ENCODE measurements at places on chromosomes 13 and 19. TPM values are rescaled to one million over a fixed set of nuclear protein-coding genes. Genes with fewer than 3 reads are reported as not detected.

DNA sequence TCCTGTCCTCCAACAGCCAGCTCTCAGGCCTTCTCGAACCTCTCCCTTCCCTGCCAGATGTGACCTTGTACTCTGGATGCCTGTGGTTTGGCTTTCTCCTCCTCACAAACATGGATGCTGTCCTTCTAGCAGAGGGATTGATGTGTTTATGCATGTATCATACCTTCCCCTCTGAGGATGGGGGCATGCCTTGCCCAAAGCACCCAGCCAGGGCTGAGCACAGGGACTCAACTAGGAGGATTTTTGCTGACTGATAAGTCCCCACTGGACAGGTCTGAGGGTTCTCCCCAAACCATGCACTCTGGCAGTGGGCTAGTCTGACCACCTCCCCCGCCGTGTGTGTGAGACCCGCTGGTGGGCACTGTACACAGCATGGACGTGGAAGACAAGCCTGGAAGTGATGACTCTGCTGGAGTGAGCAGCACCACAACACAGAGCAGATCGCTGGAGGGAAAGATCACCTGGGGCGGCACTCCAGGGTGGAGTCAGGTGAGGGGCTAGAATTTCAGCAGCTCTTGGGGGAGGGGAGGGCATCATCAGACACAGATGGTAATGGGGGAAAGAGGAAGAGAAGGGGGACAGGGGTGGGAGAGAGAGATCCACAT is 360.3 kb upstream of the ZNF507 start:
- DNase-seq, result no peak

DNA sequence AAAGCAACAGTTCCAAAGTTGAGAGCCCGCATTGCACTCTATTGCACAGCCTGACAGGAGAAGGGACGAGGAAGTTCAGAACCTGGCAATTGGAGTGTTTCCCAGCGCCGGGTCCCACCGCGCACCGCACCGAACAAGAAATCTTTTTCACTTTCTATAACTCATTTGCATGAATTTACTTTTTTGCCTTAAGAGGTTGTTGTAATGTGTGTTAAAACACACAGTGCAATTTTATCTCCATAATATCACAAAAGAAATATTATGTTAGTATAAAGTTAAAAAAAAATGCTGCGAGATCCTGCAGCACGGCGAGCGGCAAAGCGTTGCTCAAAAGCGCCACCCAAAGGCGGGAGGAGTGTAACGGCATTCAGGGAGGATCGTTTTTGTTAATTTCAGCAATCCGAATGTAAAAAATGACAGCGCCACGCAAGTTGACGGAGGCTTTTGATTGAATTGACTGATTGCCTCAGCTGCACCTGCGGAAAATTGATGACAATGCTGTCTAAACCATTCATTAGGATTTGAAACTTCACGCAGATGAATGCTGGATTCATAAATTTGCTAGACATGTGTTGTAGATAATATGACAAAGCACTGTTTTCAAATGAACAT is 303.6 kb upstream of the ZNF507 start:
- DNase-seq, result peak; percentile 62

ELANE gene
- total RNA-seq, result not detected

ZNF211 gene
- 23.4 TPM for total RNA-seq

CASP14 gene
- not detected for total RNA-seq

DNA sequence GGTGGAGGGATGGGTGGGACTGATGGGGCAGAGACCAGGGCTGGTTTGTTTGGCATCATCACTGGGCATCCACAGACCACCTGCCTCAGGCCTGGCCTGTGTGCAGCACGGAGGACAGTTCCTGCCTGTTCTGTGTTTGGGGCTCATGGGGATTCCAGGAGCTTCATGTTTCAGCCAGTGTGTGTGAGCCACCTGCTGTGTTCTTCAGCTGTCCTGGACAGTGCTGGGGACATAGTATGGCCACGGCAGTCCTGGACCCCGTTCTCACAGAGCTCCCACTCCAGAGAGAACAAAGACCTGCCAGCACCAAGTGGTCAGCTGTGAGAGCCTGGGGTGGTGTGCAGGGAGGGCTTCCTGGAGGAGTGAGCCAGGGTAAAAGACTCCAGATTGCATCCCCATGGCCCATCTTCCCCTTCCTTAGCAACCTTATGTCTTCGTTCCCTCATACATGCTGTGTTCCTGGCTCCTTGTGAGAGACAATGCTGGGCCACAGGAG is 2.0 kb upstream of the CCDC97 start:
- DNase-seq, result no peak

WDR87 gene
- not detected for total RNA-seq

PRX gene
- 2.8 TPM for total RNA-seq

C13orf42 gene
- total RNA-seq, result not detected

DNA sequence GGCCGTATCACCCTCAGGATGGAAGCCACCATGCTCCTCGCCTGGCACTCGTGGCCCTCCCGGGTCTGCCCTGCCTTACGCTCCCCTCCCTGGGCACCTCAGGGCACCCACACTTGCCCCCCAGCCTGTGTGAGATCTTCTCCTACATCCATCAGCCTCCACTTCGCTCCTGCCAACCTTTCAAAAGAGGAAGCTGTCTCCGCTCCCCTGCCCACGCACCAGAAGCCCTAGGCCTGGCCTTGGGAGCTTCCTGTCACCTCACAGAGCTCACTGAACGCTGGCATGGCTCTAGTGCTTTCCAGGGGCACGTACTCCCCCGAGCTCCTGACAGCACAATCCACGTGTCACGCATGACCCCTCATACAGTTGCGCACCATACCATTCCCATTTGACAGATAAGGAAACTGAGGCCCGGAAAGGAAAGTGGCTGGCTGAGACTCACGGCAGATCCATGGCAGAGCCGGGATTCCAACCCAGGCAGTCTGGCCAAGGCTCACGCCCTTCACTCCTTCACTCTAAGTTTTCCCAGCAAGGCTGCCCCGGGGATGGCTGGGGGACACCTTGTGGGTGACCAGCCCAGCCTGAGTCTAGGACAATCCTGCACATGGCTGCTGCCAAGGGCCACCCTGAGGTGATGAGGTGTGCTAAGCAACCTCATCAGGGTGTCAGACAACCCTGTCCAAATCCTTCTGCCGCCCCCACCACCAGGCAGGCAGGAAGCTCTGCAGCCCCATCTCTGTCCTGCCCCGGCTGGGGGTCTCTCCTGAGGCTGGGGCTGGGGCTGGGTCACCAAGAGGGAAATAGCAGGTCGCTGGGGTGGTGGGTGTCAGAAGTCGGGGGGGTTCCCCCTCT is 19.3 kb downstream of the PPP1R12C start:
- DNase-seq, result no peak

DNA sequence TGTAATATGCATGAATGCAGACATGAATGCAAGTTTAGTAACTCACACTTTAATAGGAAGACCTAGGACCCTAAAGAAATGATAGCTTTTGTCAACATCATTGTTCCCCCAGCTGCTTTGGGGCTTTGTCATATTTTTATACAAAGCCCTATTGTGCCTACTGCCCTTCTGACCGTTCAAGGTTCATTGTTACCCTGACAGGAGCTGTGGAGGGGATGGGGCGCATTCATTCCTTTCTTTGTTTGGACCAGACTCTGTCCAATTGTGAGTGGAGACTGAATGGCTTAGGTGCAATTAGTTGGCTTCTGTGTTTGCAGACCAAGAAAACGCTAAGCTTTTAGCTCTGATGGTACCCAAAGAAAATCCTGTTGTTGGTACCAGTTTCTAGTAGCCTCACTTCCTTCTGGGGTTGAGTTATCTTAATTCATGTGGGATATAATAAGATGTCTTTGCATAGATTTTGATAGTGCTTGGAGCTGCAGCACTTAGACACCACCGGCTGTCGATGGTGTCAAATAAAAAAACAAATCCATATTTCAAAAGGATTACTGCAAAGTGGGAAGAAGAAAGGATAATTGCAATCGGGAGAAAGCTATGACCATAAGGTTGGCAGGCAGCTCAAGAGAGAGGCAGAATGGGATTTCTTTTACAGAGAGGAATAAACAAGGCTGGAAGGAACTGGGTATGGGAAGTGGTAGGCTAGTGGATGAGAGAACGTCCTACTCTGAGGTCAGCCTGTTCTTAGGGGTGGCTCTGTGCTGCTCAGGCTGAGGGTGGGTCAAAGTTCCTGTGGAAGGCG is 133.9 kb upstream of the TMTC4 start:
- peak; percentile 12 for DNase-seq

BEST2 gene
- total RNA-seq, result not detected

- no peak for DNase-seq
Observed at GRCh38 chr19:32910094-32910493, 40.5 kb upstream of the SLC7A9 start.

- no peak for DNase-seq
Observed at GRCh38 chr13:67296511-67296910, 66.4 kb upstream of the PCDH9 start.

GPR183 gene
- not detected for total RNA-seq

GRCh38 chr13:42119875-42120274 is 71.4 kb downstream of the DGKH start:
- no peak for DNase-seq

SIGLEC12 gene
- not detected for total RNA-seq

DNA sequence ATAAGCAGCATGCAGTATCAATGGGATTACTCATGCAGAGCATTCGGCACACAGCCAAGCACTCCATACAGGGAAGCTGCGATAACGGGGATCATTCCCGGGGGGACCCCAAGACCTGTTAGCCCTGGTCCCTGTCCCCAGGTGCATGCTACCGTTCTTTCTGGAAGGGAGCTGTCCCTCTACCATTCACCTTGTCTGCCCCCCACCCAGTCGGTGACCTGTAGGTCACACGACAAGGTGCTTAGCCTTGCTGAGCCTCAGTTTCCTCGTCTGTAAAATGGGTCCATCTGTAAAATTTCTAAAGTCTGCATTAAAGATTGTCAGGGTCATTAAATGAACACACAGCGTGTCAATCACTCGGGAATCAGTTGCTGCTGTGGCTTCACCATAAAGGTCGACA is 6.8 kb upstream of the ACP7 start:
- DNase-seq, result no peak

DNA sequence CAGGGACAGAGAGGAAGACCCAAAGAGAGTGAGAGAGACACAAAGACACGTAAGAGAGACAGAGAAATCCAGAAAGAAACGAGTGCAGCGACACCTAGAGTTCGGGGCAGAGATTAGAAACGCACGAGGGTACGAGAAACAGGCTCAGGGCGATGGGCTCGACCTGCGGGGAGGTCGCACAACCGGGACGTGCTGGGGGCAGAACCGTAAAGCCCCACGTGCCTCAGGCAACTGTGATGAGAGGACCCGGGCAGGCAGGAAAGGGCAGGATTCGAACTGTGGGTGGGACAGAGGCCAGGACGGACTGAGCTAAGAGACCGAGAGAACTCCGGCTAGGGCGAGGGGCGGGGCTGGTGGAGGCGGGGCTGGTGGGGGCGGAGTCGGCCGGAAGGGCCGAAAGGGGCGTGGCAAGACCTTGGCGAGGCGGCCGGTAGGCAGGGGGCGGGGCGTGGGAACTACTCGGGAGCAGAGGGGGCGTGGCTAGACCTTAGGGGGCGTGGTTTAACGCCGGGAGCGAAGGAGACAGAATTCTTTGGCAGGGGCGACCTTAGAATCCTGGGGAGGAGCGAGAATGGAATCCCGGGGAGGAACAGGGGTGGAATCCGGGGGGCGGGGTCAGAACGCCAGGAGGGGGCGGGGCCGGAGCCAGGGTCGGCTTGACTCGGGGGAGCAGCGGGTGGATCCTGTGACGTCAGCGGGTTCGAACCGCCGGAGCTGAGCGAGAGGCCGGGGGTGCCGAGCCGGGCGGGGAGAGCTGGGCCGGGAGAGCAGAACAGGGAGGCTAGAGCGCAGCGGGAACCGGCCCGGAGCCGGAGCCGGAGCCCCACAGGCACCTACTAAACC is at the start of gene NECTIN2:
NECTIN2 (plus strand) TSS at position 686 of the 843 bp plus-strand sequence. CDS start 229 bp downstream, outside the sequence.
- peak; percentile 100 for DNase-seq

DNA sequence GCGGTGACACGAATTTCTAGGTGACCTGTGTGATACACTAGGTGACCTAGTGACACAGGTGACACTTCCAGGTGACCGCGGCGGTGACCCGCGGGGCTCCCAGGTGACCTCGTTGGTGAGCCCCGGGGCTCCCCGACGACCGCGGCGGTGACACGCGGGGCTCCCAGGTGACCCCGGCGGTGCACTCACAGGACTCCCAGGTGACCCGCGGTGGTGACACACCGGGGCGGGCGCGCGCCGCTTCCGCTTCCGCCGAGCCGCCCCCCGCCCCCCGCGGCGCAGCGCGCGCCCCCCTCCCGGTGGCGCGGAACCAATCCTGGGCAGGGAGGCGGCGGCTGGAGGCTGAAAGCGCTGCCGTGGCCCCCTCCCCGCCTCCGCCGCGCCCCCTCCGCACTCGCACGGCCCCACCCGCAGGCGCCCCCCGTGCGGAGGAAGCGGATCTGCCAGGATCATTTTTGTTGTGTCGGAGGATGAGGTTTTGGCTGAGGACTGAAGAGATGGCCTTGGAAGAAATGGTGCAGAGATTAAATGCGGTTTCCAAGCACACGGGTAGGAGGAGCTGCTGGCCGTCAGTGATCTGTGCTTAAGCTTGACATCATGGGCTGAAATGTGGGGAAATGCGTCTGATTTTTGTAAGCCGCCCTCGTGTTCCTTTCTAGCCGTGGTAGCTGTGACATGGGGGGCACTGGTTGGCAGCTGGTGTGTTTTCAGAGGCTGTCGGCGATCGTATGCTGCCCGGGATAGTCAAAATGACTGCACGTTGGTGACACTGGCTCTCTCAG is at the start of gene MCF2L:
MCF2L (plus strand) TSS at position 305 of the 782 bp plus-strand sequence; CDS start at position 471, 166 bp downstream.
- DNase-seq, result peak; percentile 30

- no peak for DNase-seq
Observed at GRCh38 chr19:39335168-39335548, 685 bp downstream of the GMFG start.

- DNase-seq, result no peak
Observed at GRCh38 chr19:40224342-40225150, 1.9 kb downstream of the CCNP start.

DNA sequence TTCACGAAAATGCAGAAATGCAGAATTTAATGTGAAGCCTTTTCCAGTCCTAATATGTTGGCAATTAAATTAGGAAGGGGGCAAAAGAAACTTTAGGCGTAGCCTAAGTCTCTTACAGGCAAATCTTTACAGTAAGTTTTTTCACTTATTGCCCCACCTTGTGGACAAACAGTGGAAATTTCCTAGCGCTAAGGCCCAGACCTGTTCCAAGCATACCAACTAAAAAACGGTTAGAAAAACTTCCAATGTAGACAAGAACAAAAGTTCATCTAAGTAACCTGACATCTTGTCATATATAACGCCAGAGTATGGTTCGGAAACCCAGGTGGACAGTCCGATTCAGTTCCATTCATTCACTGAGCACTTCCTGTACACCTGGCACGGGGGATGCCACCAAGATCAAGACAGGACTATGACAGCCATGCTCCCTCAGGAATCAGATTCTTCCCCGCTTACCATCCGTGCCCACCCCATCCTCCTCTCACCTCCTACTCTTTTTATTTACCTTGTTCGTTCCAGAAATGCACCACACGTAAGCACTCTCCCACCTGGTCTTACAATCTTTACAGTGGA is 4.9 kb downstream of the ZAR1L start:
- DNase-seq, result peak; percentile 26

GRCh38 chr13:67097892-67098452 is 132.2 kb downstream of the PCDH9 start:
- DNase-seq, result no peak
